ENCODE measurements at places on chromosomes 1 and 21. TPM values are rescaled to one million over a fixed set of nuclear protein-coding genes. Genes with fewer than 3 reads are reported as not detected.

Gene RUNX3
- total RNA-seq, result 144 TPM

Gene BATF3
- 77.9 TPM for total RNA-seq

Gene CD52
- 263 TPM for total RNA-seq

Gene S100A3
- not detected for total RNA-seq

Gene GBP5
- 186 TPM for total RNA-seq

Gene VWA5B1
- 0.16 TPM for total RNA-seq

Gene ST3GAL3
- total RNA-seq, result 9.7 TPM

Gene ANKRD45
- total RNA-seq, result 0.14 TPM

Gene IFNLR1
- 6.3 TPM for total RNA-seq

Gene ZNF683
- 0.27 TPM for total RNA-seq

Gene SPRR2G
- not detected for total RNA-seq

All from activated naive CD8-positive, alpha-beta T cell treated with anti-CD3 and anti-CD28 coated beads for 36 hours (primary cell).